ENCODE measurements at places on chromosomes 7 and 10. TPM values are rescaled to one million over a fixed set of nuclear protein-coding genes. Genes with fewer than 3 reads are reported as not detected.

The OR9A2 gene
- not detected for total RNA-seq

The HYCC1 gene
- 264 TPM for total RNA-seq

The AKR1C8 gene
- not detected for total RNA-seq

The SPOCK2 gene
- total RNA-seq = 0.36 TPM

The GNG11 gene
- 56.9 TPM for total RNA-seq
